ENCODE measurements at places on chromosomes 13 and 19. TPM values are rescaled to one million over a fixed set of nuclear protein-coding genes. Genes with fewer than 3 reads are reported as not detected.

DNA sequence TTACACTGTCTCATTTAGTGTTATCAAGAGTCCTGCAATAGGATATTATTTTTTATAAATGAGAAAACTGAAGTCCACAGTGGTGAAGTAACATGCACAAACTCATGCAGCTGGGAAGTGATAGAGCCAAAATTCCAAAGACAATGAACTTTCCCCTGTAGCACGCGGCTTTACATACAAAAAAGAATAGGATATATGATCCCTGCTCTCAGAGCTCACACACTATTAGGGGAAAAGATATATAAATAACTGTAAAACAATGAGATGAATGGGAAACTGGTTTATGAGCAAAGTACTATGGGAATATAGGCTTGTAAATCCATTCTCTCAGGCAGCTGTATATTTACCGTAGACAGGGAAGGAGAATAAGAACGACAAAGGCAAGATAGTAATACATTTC lies 39.7 kb downstream of the THSD1 start:
- peak; percentile 74 for DNase-seq

SPART gene
- total RNA-seq: 105 TPM

DNA sequence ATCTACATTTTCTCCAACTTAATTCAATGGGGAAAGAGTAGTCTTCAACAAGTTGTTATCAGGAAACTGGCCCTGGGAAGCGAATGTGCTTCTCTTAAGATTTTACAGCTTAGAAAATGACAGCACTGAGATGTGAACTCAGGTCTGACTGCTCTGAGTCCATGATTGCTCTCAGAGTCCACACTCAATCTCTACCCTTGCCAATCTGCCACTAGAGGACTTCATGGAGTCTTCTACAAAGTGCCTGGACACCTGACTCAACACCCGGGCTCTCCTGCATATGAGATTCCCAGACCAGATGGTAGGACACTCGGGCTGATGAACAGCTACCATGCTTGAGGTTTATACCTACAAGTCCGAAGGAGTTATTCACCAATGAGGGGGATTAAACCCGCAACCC lies 74.8 kb downstream of the ABCC4 start:
- DNase-seq: no peak

ZSCAN4 gene
- not detected for total RNA-seq

- DNase-seq: peak; percentile 55
These were observed 119.3 kb downstream of the COL4A1 start for GRCh38 chr13:110187641-110188161.

DNA sequence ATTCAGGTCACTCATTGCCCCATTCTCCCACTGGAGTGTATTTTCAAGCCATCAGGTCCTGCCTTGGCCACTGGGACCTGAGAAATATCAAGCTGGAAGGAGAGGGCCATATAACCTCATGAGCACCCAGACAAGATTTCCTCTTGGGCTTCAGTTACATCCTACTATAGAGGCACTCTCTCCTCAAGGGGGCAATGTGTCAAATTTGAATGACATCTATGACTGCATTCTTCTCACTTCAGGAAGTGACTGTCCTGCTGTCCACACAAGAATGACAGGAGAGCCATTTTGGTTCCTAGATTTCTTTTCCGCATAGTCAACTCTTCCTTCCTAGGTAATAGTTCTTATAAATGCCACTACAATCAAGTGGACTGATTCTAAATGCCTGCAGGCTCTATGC lies 416.2 kb downstream of the DIAPH3 start:
- DNase-seq: no peak

- peak; percentile 6 for DNase-seq
These were observed 1.5 kb downstream of the UNC13A start for GRCh38 chr19:17686592-17687024.

- DNase-seq: no peak
These were observed 721 bp downstream of the MED25 start for GRCh38 chr19:49818649-49819370.

DNA sequence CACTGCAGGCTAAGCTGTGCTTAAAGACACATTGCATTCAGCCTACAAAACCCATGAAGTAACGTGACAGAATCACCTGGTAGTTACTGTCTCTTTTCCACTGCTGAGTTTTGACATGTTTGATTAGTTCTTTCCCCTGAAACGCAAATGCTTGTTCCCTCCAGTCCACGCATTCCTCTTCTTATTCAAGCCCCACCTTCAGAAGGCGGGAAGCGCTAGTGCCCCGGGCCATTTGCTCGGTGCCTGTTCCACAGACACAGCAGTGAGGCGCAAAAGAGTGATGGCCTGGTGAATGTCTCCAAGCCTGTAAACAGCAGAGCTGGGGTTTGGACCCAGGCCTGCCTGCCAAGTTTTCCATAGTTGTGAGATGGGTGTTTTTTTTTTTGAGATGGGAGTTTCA lies 10.9 kb downstream of the ACP4 start:
- no peak for DNase-seq

DDX49 gene
- total RNA-seq: 42.1 TPM

- DNase-seq: no peak
These were observed 31.8 kb upstream of the RFXAP start for GRCh38 chr13:36787181-36787580.

GRCh38 chr13:111927181-111927540 lies 139.8 kb upstream of the SOX1 start:
- no peak for DNase-seq

GRCh38 chr19:32189956-32190706 lies 155.3 kb upstream of the ZNF507 start:
- DNase-seq: no peak

GRCh38 chr13:40228496-40228895 lies 437.9 kb downstream of the FOXO1 start:
- DNase-seq: peak; percentile 40

- DNase-seq: peak; percentile 92
These were observed 1.5 kb upstream of the RAB3A start for GRCh38 chr19:18205200-18205892.

PSG2 gene
- not detected for total RNA-seq

DNA sequence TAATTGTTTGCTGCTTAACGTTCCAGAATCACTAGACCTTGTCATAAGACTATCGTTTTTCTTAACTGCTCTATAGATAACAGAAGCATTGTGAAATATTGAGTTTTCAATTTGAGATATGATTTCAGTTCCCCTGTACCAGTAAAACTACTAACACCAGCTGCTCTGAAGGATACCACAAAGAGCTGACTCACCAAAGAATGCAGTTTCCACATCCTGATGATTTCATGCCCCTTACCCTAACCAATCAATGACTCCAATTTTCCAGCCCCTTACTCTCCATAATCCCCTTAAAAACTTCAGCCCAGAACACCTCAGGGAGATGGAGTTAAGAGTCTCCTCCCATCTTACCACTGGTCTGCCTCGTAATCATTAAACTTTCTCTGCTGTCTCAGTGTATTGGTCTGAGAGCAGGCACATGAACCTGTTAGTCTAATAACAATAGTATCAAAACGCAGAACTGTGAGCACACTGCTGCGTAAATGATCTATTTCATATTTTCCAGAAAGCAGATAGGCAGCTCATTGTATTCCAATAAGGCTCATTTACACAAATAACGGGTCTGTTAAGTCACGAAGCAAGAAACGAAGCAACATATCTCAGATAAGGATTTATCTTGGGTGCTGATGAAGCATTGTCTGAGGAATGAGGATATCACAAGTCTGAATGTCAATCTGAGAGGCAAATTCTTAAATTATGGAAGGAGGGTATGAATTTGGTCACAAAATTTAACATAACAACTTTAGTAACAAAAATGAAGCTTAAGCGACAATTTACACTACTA lies 14.1 kb upstream of the CCNA1 start:
- peak; percentile 57 for DNase-seq

DNA sequence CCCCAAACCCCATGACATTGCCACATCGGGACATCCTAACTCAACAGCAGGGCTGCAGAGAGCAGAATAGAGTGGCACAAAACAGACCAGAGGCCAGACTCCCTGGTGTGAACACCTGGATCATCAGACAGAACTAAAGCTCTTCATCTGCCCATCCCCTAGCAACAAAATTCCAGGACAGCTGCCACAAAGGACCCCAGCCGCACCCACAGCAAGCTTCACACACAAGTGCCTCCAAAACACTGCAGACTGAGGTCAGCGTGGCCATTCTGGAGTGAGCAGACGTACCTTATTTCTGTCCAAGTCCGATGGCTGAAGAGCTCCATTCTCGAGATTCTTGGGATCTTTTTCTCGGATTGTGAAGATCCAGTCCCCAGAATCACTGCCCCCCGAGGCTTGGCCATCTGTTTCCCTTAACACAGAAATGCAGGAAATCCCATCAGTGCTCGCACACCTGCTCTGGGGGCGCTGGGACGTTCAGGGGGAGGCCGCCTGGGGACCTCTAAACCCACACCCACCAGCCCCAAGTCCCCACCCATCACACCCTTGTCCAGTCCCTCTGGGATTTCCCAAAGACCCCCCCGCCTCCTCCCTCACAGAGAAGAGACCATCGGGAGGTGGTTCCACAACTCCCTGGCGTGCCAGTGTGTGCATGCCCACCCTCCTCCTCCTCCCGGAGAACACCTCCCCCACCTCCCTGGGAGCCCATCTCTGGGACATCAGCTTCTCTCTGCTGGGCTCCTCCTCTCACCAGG lies 115.2 kb downstream of the STK24 start:
- DNase-seq: no peak

APOC1 gene
- 11.6 TPM for total RNA-seq

RFPL4A gene
- 2.5 TPM for total RNA-seq

DNA sequence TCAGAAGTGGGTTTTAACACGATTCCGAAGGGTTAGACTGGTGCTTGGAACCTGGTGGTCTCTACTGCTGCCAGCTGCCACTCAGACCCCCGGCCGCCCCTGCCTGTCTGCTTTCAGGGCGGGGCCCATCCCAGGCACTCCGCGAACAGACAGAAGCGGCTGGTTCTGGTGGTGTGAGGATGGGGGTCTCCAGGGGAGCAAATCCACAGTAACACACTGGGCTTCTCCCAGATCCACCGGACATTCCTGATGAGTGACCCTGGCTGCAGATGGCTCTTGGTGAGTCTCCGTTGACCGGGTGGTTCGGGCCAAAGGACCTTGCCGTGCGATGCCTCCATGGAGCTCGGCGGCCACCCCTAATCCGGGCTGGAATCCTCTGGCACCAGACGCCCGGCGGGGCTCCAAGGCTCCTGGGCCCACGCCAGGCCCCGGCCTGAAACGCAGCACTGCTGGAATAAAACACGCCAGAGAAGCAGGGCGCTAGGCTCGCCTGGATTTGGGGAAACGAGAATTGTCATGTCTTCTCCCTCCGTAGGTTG lies 2.1 kb upstream of the PTBP1 start:
- DNase-seq: peak; percentile 67

DNA sequence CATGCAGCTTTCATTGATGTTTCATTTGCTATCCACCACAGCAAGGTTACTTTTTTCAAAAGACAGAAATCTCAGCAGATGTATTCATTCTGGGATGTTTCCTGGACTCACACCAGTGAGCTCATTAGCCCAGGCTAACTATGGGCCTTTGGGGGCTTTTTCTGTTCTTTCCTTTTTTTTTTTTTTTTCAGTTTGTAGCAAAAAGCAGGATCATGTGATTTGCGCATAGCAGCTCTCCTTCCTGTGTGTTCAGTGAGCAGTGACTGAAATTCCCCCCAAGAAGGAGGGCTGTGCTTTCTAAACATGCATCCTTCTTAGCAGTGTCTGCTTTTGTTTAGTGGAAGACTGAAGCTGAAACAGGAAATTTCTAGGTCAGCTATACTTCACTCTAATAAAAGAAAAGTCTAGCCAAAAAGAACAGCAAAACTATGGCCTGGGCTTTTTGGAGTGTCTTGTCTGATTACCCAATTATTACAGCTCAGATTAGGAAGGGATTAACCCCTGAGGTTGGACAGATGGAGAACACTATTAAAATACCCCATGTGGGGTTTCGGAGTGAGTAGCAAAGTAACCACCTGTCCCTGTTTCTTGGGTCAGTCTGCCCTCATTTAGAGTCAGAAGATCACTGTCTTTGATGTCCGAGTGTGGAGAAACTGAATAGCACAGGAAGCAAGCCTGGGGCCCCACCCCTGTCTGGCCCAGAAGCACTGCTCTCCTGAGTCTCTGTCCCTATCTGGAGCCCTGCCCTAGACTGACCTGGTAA lies 8.9 kb upstream of the AMER2 start:
- DNase-seq: peak; percentile 14

DNA sequence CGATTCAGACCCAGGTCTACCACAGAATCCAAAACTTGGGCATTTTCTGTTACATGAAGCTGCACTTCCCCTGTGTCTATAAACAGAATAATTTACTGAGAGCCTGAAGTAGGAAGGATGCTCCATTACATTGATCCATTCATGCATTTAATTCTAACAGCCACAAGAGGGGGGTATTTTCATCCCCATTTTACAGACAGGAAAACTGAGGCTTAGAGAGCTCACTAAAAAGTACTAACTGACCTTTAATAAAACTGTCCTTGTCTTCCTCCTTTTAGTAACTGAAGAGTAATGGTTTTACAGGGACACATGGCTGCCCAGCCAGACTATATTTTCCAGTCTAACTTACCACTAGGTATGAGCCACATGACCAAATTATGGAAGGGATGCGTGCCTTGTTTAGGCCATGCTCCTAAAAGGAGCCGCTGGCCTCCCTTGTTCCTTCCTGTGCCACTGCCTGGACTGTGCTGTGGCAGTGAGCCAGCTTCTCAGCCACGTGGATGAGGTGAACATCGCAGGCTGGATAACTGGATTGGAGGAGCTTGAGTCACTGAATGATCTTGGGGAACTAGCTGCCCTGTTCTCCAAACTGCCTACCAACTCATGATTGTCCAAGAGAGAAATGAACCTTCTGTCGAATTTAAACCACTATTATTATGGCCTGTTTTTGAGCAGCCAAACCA lies 108.3 kb downstream of the DOCK9 start:
- DNase-seq: no peak

SYMPK gene
- 26.6 TPM for total RNA-seq

- no peak for DNase-seq
These were observed 546 bp upstream of the ZNF546 start for GRCh38 chr19:39996218-39996810.

GRCh38 chr19:43639519-43640423 lies at the start of gene CADM4:
Gene CADM4, minus strand, starts transcription at chr19:43639850. Its CDS starts 60 bp downstream, at chr19:43639790.
- peak; percentile 45 for DNase-seq

POU2F2 gene
- total RNA-seq: 2.1 TPM
